Activated CD4-positive, alpha-beta T cell treated with anti-CD3 and anti-CD28 coated beads, Interleukin-2, amount 50 U/mL, for 24 hours (primary cell): ENCODE measurements at places on chromosomes 2 and 18.

- no peak for DNase-seq
These were observed 141.7 kb downstream of the DIS3L2 start for GRCh38 chr2:232103140-232103737.

- no peak for DNase-seq
These were observed 63.0 kb downstream of the STK25 start for GRCh38 chr2:241445426-241445825.

GRCh38 chr2:119683074-119683712, 4.2 kb downstream of the TMEM177 start:
- no peak for DNase-seq

- no peak for DNase-seq
These were observed 75.2 kb downstream of the KLHL29 start for GRCh38 chr2:23460228-23460627.

GRCh38 chr2:79835911-79836310, 323.1 kb downstream of the CTNNA2 start:
- DNase-seq: no peak
